NCI-H1092 treated with DMSO at 0.1 percent for 48 hours (cell line): ENCODE measurements at places on chromosomes 3 and 15.
A peak's percentile ranks its signal among the peaks of the same experiment; 100 is the strongest.

DNA sequence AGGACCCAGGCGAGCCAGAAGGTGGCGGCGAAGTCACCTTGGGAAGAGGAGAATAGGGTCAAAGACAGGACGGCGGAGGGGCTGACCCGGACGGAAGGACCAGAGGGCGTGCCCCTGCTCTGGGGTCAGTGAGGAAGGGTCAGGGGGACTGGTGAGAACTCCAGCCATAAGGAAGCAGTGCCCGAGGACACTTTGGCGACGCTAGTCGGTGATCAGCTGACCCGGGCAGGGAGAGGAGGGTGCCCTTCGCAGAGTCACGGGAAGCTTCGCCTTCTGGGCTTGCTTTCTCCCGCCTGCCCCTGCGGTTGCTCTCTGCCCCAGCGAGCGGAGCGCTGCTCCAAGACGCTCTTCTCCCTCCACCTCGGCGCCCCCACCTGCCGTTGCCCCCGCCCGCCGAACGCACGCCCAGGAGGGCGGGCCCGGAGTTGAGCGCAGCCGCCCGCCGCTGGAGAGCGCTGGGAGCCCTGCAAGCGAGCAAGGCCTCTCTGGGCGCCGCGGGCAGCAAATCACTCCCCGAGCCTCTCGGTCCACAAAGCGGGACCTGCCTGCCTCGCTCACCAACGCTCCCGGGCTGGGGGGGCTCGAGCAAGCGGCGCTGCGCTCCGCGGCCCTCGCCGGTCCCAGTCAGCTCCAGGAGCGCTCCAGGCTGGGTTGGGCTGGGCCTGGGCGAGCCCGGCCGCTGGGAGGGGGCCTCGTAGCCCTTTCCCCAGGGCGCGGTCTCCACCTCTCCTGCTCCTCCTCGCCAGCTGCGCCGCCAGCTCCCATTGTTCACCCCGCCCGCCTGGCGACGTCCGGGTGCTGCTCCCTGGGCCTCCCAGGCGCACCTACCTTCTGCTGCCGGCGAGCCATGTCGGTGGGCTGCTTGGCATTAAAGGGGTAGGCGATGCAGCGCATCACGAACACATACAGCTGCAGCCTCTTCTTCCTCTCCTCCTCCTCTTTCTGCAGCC is 1.2 kb downstream of the CADPS start:
- peak; percentile 74 for DNase-seq

DNA sequence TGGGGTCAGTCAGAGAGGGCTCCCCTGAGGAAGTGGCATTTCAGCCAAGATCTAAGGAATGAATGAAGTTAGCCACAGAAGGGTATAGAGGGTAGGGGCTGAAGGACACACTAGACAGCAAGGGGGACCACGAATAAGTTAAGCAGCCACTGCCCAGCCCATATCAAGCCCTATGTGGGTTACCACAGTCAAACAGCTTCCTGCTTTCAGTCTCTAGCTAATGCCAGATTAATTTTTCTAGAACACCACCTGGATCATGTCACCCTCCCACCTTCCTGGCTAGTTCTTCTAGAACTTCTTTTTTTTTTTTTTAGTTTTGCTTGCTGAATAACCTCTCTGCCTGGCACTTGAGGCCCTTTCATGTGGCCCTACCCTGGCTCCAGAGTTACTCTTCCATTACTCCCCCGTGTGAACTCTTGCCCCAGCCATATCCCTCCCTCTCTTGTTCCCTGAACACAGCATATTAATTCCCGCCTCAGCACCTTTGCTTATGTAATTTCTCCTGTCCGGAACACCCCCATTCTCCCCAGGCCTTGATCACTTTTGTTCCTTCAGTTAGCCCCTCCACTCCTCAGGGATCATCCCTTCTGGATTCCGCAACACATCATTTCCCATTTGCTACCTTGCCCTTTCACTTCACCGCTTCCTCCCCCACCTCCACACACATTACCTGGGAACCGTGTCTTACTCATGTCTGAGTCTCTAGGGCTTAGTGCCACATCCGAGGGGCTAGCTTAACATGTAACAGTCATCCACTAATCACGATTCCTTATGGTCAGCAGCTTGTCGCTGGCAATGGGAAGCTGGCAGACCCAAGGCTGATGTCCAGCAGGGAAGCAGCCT is 20.6 kb upstream of the BNC1 start:
- no peak for DNase-seq

DNA sequence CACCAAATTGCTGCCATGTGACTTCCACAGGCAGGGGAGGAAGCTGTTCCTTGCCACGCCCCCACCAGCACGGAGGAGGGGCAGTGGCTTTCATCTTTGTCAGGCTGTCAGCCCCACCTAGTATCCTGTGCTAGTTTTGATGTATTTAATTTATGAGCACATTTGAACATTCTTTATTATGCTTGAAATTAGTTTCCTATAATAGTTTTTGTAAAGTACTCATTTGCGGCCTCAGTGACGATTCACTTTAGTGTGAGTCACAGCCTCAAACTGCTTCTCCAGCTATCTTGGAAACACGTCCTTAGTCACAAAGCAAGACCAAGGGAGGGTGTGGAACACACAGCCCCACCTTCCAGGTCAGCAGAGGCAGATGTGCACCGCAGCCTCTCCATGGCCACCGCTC is 239.9 kb upstream of the ATP10A start:
- no peak for DNase-seq

DNA sequence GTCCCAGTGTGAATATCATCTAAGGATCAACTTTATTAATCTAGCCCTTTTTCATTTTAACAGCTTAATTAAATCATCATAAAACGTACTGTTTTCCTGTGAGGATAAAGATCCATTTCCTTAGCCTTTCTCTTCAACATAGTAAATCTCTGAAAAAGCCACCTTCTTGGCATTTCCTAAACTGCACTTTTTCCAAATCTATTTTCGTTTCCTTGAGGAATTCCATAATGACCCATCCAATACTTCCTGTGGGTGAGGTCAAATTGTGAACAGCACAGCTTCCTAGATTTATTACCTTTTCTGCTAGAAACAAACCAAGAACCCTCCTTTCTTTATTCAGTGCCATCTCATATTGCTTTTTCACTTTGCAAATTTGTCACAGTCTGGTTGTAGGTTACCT is 129.4 kb upstream of the CNTN4 start:
- DNase-seq: no peak

DNA sequence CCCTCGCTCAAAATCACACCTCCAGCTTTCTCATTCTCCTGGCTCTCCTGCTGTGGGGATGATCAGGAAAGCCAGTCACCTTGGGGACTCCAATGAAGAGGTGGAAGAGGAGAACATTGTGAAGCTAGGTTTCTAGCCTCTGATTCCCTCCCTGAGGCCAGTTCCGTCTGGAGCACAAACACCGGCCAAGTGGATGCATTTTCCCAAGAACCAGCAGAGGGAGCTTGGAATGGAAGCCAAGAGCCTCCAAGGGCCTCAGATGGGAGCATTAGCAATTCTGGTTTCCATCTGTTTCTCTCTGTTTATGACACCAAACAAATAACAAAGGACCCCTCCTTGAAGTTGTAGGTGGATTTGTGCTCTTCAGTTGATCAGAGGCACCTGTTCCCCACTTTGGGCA is 40.6 kb upstream of the NMNAT3 start:
- peak; percentile 25 for DNase-seq

- DNase-seq: no peak
These were observed 466.4 kb downstream of the DIPK2A start for GRCh38 chr3:144437989-144438388.

DNA sequence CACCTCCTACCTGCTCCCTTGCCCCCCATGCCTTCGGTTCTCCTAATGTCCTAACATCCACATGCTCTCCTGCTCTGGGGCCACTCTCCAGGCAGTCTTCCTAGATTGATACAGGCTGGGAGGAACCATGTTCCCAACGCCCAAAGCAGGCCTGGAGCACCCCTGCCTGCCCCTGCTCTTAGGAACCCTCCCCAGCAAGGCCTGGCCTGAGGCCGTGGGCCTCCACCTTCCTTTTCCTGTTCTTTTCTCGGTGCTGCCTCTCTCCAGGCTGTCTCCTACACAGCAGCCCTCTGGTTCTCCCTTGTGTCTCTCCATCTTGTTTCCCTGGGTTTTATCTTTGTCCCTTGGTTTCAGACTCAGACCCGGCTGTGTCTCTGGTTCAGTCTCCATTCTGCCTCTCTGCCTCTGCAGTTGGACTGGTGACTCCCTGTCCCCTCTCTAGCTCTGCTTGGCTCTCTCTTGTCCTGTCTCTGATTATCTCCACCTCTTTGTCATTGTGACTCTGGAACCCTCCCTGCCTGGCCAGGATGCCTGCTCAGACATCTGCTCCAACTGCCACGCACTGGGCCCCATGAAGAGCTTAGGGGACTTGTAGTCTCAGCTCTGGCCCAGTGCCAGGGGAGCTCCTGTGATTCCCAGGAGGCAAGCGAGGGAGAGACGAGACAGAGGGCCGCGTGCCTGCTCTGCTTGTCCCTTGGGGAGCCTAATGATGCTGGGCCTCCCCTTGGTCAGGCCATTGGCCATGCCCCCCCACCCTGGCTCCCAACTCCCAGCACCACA is 26.0 kb upstream of the RPL29 start:
- peak; percentile 12 for DNase-seq
